Hepatocyte (in vitro differentiated cells): ENCODE measurements at places on chromosomes 7 and 10. TPM values are rescaled to one million over a fixed set of nuclear protein-coding genes. Genes with fewer than 3 reads are reported as not detected.

The IQUB gene
- total RNA-seq: 1.0 and 2.2 TPM in 2 replicates

The CCDC126 gene
- total RNA-seq: 29.9 and 33.7 TPM in 2 replicates

The RSPH10B2 gene
- not detected in 2 replicates for total RNA-seq

The MRC1 gene
- total RNA-seq: 1.8 and 2.4 TPM in 2 replicates

The ZNF282 gene
- 16.0 and 16.7 TPM in 2 replicates for total RNA-seq

The PALD1 gene
- total RNA-seq: 1.1 and 2.2 TPM in 2 replicates

The PAX4 gene
- total RNA-seq: 0.24 and 0.30 TPM in 2 replicates

The ADAM8 gene
- 1.9 and 5.1 TPM in 2 replicates for total RNA-seq

The RASA4B gene
- total RNA-seq: 0.52 and 3.2 TPM in 2 replicates

The ATP6V0E2 gene
- 11.6 and 13.6 TPM in 2 replicates for total RNA-seq

The PLEKHS1 gene
- total RNA-seq: 0.23 TPM in 1 of 2 replicates, not detected in the other

The STN1 gene
- 20.2 and 26.8 TPM in 2 replicates for total RNA-seq

The MYO3A gene
- 1.1 and 12.8 TPM in 2 replicates for total RNA-seq

The LOXL4 gene
- total RNA-seq: 24.9 and 32.7 TPM in 2 replicates

The CCDC172 gene
- total RNA-seq: not detected in 2 replicates

The HTR5A gene
- not detected in 2 replicates for total RNA-seq

The FKBP6 gene
- total RNA-seq: 0.12 TPM in 1 of 2 replicates, not detected in the other

The OR13A1 gene
- total RNA-seq: 0.37 TPM in 1 of 2 replicates, not detected in the other

The SLC18A3 gene
- total RNA-seq: 1.1 and 1.4 TPM in 2 replicates

The NPSR1 gene
- not detected in 2 replicates for total RNA-seq

The TMEM196 gene
- 0.17 and 0.24 TPM in 2 replicates for total RNA-seq

The FAM131B gene
- total RNA-seq: 1.9 and 2.5 TPM in 2 replicates

The AVL9 gene
- total RNA-seq: 31.1 and 55.7 TPM in 2 replicates

The EGFR gene
- 40.6 and 51.0 TPM in 2 replicates for total RNA-seq

The ACBD7 gene
- 1.8 and 1.9 TPM in 2 replicates for total RNA-seq

The ACTR3C gene
- 17.7 and 18.6 TPM in 2 replicates for total RNA-seq

The ANKRD1 gene
- total RNA-seq: 99.9 and 105 TPM in 2 replicates

The C7orf25 gene
- 5.9 and 9.9 TPM in 2 replicates for total RNA-seq

The HECTD2 gene
- total RNA-seq: 19.7 and 25.0 TPM in 2 replicates

The FOXI2 gene
- not detected in 2 replicates for total RNA-seq

The GFRA1 gene
- total RNA-seq: 2.9 and 4.5 TPM in 2 replicates

The TMEM176B gene
- total RNA-seq: 200 and 263 TPM in 2 replicates

The VAX1 gene
- total RNA-seq: not detected in 2 replicates
